ENCODE measurements at places on chromosomes 11 and 22.
A peak's percentile ranks its signal among the peaks of the same experiment; 100 is the strongest.

DNA sequence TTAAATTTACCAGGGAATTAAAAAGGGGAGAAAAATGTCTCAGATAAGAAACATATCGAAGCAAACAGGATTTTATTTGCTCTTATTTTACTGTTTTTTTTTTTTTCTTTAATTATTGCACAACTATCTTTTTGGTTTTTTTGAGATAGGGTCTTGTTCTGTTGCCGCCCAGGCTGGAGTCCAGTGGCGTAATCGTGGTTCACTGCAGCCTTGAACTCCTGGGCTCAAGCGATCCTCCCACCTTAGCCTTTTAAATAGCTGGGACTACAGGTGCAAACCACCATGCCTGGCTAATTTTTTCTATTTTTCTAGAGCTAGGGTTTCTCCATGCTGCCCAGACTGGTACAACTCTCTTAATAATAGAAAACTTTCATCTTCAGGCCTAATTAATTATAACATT lies 32.5 kb downstream of the DRG1 start:
- DNase-seq = no peak

GRCh38 chr22:48004936-48005335 lies 1242.5 kb downstream of the TBC1D22A start:
- DNase-seq = no peak

DNA sequence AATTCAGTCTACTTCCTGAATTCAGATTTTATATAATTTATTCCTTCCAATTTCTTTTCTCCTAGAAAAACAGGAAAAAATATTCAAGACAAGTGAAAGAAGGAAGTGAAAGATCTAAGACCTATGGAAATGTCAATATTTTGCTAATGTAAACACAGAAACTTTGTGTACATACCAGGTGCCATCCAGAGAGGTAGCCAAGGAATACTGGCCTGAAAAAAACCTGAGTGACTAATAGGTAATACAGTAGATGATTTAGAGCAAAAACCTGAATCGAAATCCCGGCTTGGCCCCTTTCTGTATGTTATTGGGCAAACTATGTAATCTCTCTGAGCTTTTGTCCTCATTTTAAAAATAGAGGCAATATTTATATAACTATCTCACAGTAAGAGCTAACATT lies 59.2 kb upstream of the FSHB start:
- DNase-seq = no peak

GRCh38 chr11:17538731-17539130 lies 5.5 kb downstream of the USH1C start:
- no peak for DNase-seq

DNA sequence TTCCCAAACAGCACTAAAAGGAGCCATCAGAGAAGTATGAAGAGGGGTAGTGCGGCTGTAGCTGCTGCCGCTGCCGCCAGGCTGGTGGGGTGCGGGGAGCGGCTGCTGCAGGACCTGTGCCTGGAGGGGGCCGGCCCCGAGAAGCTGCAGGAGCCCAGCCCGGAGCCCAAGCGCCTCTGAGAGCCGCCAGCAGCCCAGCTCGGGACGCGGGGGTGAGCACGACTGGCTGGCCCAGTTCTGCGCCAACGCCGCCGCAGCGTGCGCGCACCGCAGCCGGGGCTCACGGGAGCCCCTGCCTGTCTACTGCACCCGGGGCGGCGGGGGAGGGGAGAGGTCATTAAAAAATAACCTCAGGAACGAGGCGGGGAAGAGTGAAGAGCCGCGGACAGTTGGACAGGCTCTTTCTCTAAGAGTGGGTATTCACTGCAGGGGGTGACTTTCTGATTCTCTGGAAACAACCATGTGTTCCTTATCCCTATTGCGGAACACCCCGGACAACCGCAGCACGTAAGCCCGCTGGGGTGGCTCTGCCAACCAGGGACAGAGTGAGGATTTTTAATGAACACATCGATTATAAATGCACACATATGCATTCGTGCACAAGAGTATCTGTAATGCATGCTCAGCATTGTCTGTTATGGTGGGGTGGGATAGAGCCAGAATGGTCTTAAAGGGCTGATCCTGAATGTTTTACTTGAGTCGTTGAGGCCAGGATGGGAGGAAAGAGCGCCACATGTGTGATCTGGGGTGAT lies 453 bp downstream of the GAS2 start:
- DNase-seq = peak; percentile 1

GRCh38 chr22:49574881-49575702 lies 252.6 kb downstream of the BRD1 start:
- no peak for DNase-seq

- DNase-seq = no peak
Measured at GRCh38 chr22:30013201-30013600, 67.1 kb upstream of the HORMAD2 start.

DNA sequence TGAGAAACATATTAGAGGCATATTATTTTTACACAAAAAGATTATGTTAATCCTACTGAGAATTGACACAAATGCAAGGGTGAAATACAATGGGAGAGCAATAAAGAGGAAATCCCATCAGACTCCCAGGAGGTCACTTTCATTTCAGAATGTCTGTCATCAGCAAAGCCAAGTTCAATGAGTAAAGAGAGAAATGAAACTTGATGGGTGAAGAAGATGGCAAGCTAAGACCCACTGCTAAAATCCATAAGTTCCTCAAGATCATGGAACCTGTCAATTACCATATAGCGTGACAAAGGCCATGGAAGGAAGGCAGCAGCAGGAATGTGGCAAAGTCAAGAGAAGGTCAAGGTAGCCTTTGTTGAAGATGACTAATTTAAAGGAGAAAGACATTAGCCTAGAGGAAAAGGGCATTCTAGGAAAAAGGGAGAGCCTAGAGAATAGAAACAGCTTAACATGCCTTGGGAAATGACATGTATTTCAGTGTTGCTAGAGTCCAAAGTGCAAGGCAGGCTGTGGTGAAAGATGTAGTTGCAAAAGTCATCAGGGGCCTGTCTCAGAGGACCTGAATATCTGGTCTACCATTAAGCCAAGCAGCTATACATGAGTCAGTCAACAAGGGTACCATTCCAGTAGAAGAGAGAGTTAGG lies 43.1 kb downstream of the FAM168A start:
- DNase-seq = no peak

DNA sequence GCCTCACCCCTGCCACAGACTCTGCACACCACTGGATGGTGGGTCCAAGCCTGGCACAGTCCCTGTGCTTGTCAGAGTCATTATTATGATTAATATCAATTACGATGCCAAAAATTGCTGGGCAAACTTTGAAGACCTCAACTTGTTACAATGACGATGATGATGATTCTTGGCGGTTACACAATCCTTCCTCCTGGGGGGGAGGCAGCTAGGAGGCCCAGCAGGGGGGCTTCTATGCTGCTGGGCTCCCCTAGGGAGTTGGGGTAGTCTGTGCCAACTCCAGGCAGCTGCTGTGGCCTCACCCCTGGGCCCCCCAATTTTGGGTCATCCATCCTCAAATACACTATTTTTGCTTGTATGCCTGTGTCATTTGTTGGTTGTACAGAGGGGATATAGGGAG lies 12.0 kb downstream of the SLC35E4 start:
- no peak for DNase-seq

- no peak for DNase-seq
Measured at GRCh38 chr11:2402106-2402505, 1.6 kb downstream of the TSSC4 start.

GRCh38 chr11:47216121-47216798 lies 1.5 kb downstream of the DDB2 start:
- DNase-seq = peak; percentile 63

- DNase-seq = no peak
Measured at GRCh38 chr11:95230810-95231126, 234 bp downstream of the SESN3 start.

- no peak for DNase-seq
Measured at GRCh38 chr11:2690596-2691354, 9.0 kb downstream of the KCNQ1OT1 start.

DNA sequence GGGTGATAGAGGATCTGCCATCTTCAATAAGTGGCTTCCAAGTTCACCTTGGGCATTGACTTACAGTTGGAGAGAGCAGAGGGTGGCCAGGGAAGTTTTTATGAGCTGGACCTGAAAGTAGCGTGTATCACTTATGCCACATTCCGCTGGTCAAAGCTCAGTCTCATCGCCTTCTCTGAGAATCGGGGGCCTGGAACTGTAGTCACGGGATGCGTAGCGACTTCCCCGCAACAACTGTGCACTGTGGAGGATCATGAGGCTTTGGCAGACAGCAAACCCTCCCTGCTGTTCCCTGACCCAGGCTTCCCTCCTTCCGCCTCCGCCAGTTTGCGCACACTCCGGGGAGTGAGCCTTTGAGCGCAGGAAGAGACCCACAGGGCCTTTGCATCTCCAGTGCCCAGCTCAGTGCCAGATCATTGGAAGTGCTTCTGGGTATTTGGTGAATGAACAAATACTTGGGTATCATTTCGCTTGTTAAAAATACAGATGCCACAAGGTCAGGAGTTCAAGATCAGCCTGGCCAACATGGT lies 95.5 kb downstream of the CEP164 start:
- DNase-seq = no peak

DNA sequence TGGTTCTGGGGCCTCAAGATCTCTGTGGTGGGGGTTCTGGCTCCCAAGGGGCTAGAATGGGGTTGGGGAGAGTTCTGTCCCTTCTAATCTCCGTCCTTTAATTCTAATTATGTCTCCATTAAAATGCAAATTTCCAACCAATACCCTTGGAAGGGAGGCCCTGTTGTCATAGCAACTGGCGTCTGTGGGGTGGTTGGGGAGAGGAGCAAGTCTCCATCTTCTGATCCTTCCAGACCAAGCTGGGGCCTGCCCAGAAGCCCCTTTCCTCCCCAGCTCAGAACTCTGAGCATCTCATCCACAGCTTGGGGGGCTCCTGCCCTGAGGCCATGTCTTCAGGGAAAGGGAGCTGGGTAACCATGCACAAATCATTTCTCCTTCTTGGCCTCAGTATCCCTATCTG lies 5.4 kb upstream of the RPS19BP1 start:
- DNase-seq = no peak

GRCh38 chr11:70077411-70078094 lies 564 bp upstream of the ANO1 start:
- DNase-seq = no peak

DNA sequence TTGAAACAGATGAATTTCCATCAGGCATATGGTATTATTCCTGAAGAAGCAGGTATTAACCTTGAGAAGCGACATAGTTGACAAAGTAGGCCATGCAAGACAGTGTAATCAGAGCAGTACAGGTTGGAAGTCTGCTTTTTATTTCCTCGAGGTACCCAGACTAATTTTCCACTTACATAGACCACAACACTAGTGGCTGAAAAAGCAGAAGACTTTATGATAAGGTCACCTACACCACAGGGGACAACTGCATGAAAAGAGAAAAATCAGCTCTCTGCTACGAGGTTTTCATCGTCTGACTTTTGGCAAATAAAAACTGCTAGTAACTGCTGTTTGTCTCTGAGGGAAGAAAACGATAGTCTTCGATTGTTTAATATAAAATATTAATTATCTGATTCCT lies 77.5 kb downstream of the CNTN5 start:
- DNase-seq = no peak

DNA sequence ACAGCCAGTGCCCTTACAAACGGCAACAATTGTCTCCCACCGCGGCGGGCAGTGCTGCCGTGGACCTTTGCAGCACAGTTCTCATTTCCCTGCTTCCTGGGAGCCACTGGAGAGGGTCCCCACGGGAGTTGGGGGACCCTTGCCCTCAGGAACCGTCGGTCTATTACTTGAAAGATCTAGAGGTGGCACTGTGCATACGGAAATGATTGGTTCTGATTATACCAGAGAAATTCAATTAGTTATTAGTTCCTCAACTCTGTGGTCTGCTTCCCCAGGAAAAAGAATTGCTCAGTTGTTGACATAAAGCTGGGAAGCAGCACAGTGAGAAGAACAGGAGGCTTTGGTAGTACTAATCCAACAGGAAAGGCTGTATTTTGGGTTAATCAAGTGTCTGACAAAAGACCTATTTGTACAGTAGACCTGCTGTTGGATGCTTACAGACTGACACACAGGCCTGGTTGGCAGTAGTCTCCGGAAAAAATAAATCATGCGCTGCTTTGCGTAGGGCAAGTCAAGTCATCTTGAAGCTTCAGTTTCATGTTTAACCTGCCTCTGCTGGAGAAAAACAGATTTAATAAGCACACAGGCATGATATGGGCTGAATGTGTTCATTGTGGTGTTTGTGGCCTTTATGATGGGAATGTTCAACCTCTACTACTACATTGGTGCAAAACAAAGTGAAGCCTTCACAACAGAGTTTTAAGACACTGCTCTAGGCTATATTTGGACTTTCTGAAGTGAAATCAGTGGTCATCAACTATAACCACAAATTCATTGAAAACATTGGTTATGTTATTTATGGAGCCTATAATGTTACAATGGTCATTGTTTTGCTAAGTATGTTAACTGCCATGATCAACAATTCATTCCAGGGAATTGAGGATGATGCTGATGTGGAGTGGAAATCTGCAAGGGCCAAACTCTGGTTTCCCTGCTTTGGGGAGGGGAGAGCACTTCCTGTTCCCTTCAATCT lies 54.6 kb upstream of the SC5D start:
- peak; percentile 86 for DNase-seq

Data from amniotic epithelial cell (primary cell).